ENCODE measurements at places on chromosomes 6 and 20.

GRCh38 chr20:2446845-2447244, 23.7 kb downstream of the SNRPB start:
- DNase-seq = no peak

- no peak for DNase-seq
These were observed 8.8 kb downstream of the DDRGK1 start for GRCh38 chr20:3195590-3196237.

- DNase-seq = no peak
These were observed 4.9 kb downstream of the CDH22 start for GRCh38 chr20:46303176-46303956.

DNA sequence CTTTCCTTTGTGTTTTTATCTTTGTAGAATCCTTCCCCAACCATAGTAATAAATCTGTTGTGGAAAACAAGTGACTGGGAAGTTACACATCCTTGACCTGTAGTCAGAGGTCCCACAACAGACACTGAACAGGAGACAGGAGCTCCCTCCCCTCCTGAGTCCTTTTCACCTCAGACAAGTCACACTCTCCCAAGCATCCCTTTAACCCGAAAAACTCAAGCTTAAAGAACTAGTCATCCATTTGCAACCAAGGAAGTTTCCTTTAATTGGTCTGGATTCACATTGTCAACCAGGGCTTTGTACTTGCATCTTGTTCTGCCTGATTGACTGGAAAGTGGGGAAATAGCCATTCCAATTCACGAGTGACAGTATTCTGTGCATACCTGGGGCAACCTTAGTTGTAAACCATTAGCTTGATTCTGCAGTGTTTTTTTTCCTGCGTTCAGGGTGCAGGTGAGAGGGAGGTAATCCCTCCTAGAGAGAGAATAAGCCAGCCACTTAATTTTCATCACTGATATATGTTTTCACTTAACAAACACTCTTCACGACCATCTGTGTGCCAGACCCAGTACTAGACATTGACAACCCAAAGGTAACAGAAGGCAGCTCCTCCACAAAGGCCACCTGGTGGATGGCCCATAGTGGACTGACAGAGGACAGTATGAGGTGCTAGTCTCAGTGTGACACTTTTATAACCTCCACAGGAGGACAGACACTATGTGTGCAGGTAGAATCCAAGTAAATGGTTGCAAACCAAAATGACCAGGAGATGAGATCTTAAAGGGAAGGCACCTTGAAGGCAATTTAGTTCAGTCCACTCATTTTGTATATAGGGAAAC, 112.4 kb downstream of the SLX4IP start:
- DNase-seq = no peak

DNA sequence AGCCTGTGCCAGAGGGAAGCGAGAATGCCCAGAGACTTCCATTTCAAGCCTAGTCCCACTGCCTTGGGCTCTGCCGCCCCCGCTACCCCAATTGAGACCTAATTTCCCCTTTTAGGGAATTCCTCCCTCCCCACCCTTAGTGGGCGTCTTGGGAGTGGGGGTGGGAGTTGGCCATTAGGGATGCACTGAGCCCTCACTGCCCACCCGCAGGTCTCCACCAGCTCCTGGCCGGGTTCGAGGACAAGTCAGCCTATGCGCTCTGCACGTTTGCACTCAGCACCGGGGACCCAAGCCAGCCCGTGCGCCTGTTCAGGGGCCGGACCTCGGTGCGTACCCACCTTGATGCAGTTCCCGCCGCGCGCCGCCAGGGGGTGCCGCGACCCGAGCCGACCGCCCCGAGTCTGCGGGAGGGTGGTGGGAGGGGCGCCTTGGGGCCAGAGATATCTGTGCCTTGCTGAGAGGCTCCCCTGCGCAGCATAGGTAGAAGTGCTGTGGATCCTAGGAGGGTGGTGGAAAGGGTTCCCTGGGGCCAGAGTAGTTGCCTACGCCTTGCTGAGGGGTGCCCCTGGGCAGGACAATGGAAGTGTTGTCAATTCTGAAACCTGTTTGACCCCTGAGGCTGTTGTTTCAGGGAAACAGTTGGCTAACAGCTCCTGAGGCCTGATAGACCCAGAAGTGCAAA, 9.2 kb downstream of the ITPA start:
- peak; percentile 80 for DNase-seq

GRCh38 chr6:132888701-132889100, 74.3 kb downstream of the RPS12 start:
- no peak for DNase-seq

- DNase-seq = no peak
These were observed 178.0 kb upstream of the SGK1 start for GRCh38 chr6:134495890-134496248.

GRCh38 chr6:2103765-2104523, 141.5 kb downstream of the GMDS start:
- DNase-seq = no peak

GRCh38 chr6:47743744-47744143, 38.1 kb upstream of the OPN5 start:
- no peak for DNase-seq

GRCh38 chr6:89775150-89775549, 44.4 kb downstream of the MDN1 start:
- DNase-seq = no peak
